ENCODE measurements at places on chromosomes 13 and 19.

DNA sequence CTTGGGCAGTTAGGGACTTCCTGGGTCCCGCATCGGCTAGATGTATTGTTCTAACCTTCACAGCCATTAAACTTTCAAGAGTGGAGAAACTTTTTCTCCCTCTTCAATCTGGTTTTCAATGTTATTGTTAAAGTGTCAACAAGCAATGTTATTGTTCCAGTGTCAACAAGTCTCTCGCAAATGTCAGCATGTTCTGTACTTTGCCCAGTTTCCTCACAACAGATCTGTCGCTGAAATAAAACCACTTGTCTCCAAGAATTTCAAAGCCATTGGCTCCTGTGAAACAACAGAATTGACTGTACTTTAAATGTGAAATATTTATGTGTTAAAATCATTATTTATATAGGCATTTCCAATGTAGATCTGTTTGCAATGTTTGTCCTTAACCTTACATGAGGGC lies 138.0 kb downstream of the ITGBL1 start:
- DNase-seq = no peak

GRCh38 chr19:6674868-6675305 lies 4.9 kb upstream of the TNFSF14 start:
- peak; percentile 67 for DNase-seq

DNA sequence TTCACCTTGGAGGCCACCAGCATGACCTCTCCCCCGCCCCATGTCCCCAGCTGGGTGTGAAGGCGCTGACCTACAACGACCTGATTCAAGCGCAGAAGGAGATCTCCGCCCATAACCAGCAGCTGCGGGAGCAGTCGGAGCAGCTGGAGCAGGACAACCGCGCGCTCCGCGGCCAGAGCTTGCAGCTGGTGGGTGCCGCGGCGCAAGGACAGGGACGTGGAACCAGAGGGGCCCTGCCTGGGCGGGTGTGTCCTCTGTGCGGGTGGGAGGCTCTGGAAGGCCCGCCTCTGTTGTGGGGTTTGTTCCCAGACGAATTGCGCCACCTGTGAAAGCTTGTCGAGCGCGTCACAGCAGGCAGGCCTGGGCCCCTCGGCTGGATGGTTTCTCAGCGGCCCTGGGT lies 22.3 kb downstream of the PLEKHJ1 start:
- no peak for DNase-seq

DNA sequence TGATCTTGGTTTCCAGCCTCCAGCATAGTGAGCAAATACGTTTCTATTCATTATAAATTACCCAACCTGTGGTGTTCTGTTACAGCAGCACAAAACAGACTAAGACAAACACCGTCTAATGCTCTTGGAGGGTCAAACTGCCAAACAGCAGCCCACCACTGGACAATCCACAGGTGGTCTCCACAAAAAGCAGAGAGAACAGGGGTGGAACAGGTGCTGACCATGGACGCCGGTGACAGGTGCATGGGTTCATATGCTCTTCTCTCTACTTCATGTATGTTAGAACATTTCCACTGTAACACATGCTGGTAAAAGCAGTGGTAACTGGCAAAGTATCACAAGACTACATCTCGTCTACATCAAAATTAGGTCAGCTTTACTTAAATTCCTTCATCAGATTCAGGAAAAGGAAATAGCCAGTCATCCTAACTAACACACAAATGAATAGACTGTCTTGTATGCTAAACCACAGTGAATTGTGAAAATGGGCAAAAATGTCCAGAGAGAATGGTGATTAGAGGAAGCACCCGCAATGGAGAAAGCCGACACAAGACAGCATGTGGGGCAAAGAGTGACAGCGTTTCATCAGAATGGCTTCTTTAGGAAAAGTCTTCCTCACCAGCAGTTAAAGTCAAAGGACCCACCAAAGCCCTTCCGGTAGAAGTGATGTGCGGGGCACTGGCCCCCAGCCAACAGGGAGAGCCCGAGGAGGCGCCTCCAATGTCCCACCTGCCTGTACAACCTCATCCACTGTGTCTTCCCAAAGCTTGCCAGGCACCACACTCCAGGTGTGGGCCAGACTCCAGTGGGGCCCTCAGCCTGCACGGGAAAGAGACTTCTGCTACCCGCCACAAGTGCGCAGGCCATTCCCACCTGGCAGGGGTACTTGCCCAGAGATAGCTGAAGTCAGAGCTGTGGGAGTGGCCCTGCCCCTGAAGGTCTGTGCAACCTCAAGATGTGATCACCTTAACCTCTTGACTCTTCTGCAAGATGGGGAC lies 6.5 kb downstream of the CARS2 start:
- DNase-seq = no peak

DNA sequence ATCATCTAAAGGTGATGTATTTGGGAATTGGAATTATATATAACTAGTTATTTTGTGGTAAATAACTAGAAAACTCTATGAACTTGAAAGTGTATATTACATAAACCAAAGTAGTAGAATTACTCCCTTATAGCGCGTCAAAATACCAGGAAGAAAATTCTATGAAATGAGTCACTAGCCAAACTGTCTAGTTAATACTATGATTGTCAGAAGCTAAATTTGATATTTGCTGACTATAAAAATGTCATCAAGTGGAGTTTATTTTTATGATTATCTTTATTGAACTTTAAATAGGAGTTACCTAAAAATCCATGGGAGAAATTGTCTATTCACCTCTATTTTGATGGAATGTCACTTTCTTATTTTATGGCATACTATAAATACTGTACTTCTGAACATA lies 100.6 kb downstream of the RNF17 start:
- no peak for DNase-seq

- no peak for DNase-seq
Measured at GRCh38 chr19:1746401-1747284, 6.7 kb upstream of the ONECUT3 start.

Data from stimulated activated CD8-positive, alpha-beta memory T cell treated with anti-CD3 and anti-CD28 coated beads, Interleukin-4, amount 100 ng/mL, for 1 hour (primary cell).